Aorta (tissue), 5 donors: ENCODE measurements at places on chromosomes 11 and 22. TPM values are rescaled to one million over a fixed set of nuclear protein-coding genes. Genes with fewer than 3 reads are reported as not detected.

Gene BTG4
- not detected for polyA plus RNA-seq

Gene NTM
- 0.28 TPM for polyA plus RNA-seq

Gene CDC42BPG
- polyA plus RNA-seq = 0.56 TPM

Gene APOL4
- polyA plus RNA-seq = 1.8 TPM

Gene ATP6V1E1
- 137 TPM for polyA plus RNA-seq

Gene SNX32
- 1.2 TPM for polyA plus RNA-seq

Gene RIMBP3C
- polyA plus RNA-seq = not detected

Gene ZP1
- not detected for polyA plus RNA-seq

Gene TEX12
- not detected for polyA plus RNA-seq

Gene FAM181B
- polyA plus RNA-seq = 1.3 TPM

Gene MADD
- 13.8 TPM for polyA plus RNA-seq

Gene AIFM3
- 2.3 TPM for polyA plus RNA-seq

Gene CALCA
- polyA plus RNA-seq = 0.88 TPM

Gene MYO7A
- polyA plus RNA-seq = 2.1 TPM

Gene MAP6
- polyA plus RNA-seq = 16.7 TPM

Gene KRTAP5-1
- not detected for polyA plus RNA-seq

Gene MISFA
- polyA plus RNA-seq = not detected

Gene GPHA2
- 0.43 TPM for polyA plus RNA-seq

Gene DRD4
- not detected for polyA plus RNA-seq

Gene PRODH
- polyA plus RNA-seq = 2.3 TPM

Gene ACR
- polyA plus RNA-seq = not detected

Gene POU2AF1
- polyA plus RNA-seq = 0.63 TPM

Gene IL10RA
- 10.9 TPM for polyA plus RNA-seq

Gene OR52R1
- polyA plus RNA-seq = not detected

Gene ELFN2
- polyA plus RNA-seq = not detected

Gene TMEM151A
- not detected for polyA plus RNA-seq

Gene NXPE4
- 1.9 TPM for polyA plus RNA-seq

Gene HTATIP2
- 64.2 TPM for polyA plus RNA-seq

Gene DRD2
- 0.63 TPM for polyA plus RNA-seq

Gene OR8D1
- not detected for polyA plus RNA-seq

Gene SLC22A12
- not detected for polyA plus RNA-seq

Gene APOL1
- 14.1 TPM for polyA plus RNA-seq

Gene FAM111A
- polyA plus RNA-seq = 5.8 TPM

Gene NCAM1
- polyA plus RNA-seq = 2.1 TPM

Gene GRM5
- polyA plus RNA-seq = 0.31 TPM

Gene TMEM121B
- 0.50 TPM for polyA plus RNA-seq

Gene SPATA19
- not detected for polyA plus RNA-seq

Gene MCAT
- polyA plus RNA-seq = 12.8 TPM

Gene OR51B4
- polyA plus RNA-seq = not detected

Gene C11orf97
- not detected for polyA plus RNA-seq

Gene CRYBA4
- not detected for polyA plus RNA-seq

Gene MFNG
- polyA plus RNA-seq = 12.0 TPM

Gene MAPK8IP1
- 5.5 TPM for polyA plus RNA-seq

Gene MYEOV
- polyA plus RNA-seq = not detected

Gene CCND1
- polyA plus RNA-seq = 20.9 TPM

Gene TYMP
- polyA plus RNA-seq = 37.7 TPM
